ENCODE measurements at places on chromosomes 7 and 10.

DNA sequence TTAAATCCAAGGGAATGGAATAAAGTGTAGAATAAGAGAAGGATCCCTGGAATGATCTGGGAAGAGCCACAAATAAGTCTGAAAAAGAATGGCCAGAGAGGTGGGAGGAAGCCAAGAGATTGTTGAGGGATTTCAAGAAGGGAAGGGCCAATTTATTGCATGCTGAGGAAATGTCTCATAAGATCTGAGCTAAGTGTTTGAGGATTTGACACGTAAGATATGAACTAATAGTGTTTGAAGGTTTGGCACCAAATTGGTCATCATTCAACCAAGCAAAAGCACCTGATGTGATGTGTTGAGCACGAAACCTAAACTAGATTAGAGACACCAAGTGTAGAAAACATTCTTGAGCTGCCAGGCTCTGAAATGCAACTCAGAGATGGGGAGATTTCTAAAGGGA, 97.9 kb downstream of the TSPAN12 start:
- no peak for DNase-seq

DNA sequence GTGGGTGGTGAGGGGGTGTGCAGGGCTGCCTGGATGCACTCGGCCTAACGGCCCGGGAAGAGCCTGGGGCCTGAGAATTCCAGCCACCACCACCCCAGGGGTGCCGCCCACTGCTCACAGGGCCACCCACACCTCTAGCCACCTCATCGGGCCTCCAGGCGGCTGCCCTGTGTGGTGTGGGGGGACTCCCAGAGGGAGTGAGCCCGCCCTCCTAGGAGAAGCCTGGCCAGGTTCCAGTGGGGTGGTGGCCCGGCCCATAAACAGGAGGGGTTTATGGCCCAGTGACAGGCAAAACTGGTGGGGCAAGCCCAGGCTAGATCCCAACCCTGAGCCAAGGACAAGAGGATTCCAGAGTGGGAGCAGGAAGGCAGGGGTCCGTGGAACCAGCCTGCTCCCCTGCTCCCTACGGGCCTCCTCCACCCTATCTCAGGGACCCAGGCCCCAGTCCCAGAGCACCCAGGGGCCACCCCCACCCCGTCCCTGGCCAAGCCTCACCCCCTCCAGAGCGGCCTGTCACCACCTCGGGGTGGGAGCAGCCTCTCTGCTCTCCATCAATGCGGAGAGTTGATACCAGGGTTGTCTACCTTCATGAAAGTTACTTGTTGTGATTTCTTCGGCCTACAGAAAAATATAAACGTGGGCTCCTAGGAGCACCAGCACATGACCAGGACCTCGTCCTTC, 20.2 kb upstream of the PDGFA start:
- DNase-seq, result no peak

DNA sequence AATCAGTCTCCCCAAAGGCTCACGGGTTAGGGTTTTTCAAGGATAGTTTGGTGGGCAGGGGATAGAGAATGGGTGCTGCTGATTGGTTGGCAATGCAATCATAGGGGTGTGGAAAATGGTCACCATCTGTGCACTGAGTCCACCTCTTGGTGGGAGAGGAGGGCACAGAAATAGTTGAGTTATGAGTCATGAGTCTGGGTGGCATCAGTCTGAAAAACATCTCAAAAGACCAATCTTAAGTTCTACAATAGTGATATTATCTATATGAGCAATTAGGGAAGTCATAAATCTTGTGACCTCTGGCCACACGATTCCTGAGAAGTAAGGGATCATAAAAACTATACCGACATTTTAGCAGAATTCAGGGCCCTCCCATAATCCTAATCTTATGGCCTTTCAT, 62.7 kb downstream of the LGI1 start:
- DNase-seq, result no peak

GRCh38 chr7:96527133-96527827, 182.4 kb downstream of the SEM1 start:
- DNase-seq, result no peak

GRCh38 chr7:44384586-44385433, 59.4 kb upstream of the CAMK2B start:
- DNase-seq, result no peak

- DNase-seq, result no peak
Observed at GRCh38 chr7:75536940-75537538, 44.9 kb downstream of the SPDYE5 start.

DNA sequence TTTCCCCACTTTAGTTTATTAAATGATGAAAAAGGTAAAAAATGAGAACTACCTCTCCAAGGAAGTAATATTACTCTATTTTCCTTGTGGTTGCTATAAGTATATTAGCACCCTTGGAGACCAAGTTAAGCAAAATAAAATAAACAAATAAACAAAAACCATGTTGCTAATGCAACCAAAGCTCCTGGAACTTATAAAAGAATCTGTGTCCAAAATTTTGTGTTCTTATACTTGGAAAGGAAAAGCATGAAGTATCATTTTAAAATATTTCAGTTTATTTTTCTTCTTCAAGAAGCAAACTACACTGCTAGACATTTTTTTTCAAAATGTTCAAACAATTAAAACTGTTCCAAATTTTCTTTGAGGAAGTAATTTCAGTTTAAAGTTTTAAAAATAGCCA, 441.9 kb upstream of the LRRTM3 start:
- DNase-seq, result no peak

DNA sequence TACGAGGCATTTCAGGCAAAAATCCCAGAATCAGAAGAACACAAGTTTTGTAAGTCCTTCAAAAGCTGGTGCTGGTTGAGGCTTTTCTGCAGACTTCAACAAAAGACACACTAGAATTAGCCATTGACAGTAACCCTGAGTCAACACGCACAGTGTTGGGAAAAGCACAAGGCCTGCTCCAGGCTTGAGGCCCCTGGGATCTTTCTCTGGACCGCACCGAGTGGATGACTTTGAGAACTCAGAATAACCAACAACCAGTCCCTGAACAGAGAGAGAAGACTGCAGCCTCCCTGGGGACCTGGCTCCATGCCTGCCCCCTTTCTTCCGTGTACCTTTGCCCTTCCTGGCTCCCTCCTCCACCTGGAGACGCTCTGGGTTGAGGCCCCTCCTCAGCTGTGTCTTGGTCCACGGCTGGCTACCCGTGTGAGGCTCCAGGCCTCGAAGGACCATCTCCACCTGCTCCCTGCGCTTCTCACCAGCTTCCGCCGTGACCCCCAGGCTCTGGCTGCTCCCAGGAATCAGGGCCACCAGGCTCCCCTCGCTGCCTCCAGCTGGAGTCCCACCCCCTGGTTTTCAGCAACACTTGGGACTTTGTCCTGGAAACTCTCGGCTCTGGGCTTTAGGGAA, 28.4 kb downstream of the DIP2C start:
- no peak for DNase-seq

- no peak for DNase-seq
Observed at GRCh38 chr10:46248651-46249146, 38.1 kb upstream of the ANTXRL start.

DNA sequence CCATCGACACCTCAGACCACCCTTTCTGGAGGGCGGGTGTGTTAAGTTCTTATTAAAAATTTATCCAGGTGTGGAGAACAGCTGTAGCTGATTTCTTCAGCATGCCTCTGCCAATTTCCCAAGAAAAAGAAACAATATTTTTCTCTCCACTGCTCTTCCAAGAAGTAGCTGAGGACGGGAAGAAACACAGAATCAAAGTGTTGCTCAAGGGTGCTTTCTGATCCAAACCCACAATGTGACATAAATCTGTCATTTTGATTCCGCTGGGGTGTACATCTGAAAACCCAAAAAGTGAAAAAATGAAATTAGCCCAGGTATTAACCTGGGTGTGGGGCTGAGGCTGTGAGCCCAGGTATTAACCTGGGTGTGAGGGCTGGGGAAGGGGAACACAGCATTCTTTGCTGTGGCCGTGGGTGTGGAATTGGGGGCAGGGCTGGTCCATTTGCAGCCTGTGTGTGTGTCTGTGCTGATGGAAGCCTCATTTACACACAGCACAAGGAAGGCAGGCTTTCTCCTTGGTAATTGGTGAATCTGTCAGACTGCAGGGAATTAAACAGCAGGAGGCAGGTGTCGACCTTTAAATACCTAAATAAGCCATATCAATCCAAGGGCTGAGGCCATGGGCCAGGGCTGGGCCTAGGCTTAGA, 48.4 kb upstream of the CCDC3 start:
- DNase-seq, result no peak

- DNase-seq, result no peak
Observed at GRCh38 chr7:24477398-24478136, 95.7 kb upstream of the PALS2 start.

DNA sequence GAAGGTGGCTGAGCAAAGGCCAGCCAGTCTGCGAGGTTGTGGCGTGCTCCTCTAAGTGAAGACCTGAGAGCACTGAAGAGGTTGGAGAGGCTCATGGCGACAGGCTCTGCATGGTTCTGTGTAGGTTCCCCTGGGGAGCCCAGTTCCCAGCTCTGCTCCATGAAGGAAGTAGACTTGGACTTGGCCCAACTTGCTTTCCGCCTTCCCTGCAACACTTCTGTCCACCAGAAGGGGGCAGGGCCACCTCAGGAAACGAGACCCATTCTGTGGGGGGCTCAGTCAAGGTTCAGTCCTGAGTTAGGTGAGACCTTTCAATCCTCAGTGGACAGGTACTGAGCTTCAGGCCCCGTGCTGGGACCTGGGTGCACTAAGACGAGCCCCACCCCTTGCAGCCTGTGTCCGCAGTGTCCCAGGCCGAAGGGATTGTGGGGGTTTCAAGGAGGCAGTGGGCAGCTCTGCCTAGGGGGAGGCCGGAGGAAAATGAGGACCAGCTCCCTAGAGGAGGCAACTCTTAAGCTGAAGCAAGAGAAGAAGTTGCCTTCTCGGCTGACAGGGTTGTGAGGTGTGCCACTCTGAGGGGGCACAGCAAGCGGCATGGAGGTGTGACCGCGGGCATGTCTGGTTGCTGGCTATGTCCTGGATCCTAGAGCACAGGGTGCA, 15.0 kb upstream of the PCBD1 start:
- DNase-seq, result peak; percentile 16

DNA sequence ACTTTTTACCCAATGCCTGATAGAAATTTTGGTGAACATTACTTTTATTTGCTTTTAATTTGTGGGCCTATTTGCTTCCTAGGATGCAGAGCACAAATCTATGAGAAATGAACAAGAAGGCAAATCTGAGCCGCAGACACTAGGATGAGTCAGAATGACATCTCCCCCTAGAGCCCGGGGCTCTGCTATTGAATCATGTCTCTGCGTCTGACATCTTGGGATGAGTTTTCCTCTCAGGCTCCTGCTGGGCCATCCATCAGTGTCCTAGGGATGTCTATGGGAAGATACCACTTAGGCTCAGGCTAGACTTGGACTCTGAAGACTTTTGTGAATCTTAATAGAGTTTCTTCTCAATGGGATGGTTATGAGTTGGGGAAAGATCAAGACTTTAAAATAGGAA, 157.3 kb upstream of the MTPN start:
- DNase-seq, result no peak

DNA sequence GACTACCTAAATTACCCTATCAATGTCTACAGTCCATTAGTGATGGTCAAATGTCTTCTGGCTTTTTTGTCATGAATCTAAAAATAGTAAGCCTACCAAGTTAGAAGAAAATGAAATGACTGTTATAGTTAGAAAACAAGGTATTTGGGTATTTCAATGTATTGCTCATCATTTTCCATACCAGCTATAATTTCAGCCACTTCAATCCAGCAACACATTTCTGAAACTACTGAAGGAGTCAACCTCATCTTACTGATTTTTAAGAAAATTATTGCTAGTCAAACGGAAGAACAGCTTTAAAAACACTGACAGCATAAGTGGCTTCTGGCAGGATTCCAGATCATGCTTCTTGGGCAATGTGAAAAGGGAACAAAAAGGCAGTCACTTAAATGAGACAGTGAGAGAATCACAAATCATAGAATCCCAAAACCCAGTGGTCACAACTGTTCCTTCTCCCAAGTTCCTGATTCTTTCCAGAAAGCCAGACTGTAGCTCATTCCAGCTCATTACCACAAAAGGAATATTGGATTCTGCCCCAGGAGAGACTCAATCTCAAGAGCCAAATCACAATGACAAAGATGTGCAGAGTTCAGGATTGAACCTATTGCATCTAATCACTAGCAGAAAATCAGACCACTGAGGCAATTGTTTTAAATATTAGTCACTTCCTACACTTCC, 61.2 kb upstream of the LRRN3 start:
- peak; percentile 27 for DNase-seq

DNA sequence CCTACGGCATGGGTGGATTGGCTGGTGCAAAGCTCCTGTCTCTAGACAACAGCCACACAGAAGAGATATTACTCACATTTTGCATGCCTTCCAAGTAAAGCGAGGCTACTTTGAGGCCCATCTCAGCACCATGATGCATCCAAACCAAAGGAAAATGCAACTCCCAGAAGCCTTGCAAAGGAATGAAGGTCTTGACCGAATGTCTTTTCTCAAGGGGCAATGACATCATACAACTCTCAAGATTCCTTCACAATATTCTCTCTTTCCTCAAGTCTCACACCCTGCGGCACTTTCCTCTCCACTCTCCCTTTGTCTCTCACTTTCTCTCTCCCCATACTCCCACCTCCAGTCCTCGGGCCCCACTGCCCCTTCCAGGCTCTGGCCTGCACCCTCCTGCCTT, 44.8 kb upstream of the CPXM2 start:
- no peak for DNase-seq

DNA sequence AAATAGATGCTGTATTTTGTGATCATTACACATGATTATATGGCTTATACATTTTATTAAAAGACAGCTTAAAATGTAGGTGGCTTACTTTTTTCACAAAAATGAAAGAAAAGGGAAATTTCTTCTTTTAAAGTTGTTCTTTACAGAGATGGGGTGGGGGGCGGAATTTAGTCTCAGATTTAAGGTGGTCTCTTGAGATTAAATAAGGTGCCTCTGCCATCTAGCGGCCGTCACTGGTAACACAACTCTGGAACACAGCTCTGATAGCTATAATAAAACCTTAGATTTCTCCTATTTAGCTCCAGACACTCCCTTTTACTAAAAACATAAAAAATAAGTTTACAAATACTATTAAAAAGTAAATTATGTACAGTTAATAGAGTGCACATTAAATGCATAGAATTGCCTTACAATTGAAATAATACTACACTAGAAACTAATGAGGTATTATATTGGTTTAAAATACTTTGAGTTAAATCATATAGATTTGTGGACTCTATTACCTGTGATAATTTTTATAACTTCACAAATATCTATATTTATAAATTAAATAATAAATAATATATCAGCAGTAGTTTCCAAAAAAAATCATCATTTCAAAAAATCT, 210.9 kb downstream of the DGKB start:
- DNase-seq, result peak; percentile 52

- DNase-seq, result no peak
Observed at GRCh38 chr7:38632411-38632810, 1.2 kb upstream of the AMPH start.
